ENCODE measurements at places on chromosomes 5 and 9. TPM values are rescaled to one million over a fixed set of nuclear protein-coding genes. Genes with fewer than 3 reads are reported as not detected.

GRCh38 chr5:80463269-80463668, 24.6 kb upstream of the FAM151B start:
- no peak for DNase-seq

The PCDHB16 gene
- 1.3 TPM for total RNA-seq

DNA sequence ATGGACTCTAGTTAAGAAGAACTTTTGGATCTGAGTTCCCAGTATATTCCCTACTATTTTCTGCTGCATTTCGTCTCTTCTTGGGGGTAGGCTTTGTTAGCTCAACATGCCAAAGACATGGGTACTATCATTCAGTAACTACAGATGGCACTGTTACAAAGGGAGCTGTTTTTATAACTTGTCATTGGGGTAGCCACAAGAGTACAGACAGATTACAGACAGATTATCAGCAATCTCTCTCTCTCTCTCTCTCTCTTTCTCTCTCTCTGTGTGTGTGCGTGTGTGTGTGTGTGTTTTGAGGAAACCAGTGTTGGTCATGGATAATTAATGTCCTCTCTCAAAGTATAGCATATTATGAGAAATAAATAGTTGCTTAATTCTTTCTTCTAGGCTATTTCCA, 116.1 kb downstream of the WDR70 start:
- no peak for DNase-seq

DNA sequence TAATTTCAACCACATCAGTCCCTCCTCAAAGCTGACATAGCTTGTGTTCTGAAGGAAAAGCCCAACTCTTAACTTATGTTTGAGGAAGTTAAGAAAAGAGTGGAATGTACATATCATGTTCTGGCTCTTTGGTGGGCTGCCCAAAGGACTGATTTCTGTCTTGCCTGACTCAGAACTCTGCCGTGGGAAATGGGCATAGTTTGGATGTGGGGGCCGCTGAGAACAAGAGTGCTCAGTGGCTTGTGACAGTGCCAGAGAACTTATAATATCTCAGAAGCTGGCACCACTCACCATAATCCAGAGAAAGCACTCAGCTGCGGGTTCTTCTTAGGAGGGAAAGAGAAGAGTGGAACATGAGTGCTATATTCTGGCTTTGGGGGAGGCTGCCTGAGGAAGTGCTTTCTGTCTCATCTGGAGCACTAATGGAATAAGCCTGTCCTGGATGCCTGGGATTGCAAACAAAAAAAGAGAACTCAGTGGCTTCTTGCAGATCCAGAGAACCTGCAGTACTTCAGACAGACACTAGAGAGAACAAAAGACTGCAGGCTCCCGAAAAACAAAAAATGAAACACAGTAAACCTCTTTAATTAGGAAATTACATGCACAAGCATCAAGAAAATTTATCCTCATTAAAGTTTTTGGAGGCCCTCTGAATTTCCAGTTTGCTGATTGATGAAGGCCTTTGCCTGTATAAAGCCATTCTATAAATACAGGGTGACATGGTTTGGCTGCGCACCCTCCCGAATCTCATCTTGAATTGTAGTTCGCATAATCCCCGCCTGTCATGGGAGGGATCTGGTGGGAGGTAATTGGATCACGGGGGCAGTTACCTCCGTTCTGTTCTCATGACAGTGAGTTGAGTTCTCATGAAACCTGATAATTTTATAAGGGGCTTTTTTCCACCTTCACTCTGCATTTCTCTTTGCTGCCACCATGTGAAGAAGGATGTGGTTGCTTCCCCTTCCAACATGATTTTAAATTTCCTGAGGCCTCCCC, 207.0 kb downstream of the DMAC1 start:
- no peak for DNase-seq

DNA sequence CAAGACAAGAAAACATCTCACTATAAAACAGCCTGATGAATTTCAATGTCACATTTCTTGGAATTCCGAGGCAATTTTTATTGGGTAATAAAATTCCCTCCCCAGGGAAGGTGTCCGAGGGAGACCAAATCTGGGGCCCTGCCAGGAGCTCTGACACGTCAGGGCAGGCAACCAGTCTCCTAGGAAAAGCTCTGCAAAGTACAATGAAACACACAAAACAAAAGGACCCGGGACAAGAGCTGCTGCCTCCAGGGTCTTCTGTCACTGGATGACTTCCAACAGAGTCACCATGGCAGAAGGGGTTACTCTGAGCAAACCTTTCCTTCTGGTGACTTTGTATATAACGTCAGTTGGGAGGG, 50.8 kb downstream of the SAXO1 start:
- no peak for DNase-seq

GRCh38 chr5:126988021-126988569, 42.3 kb downstream of the MARCHF3 start:
- no peak for DNase-seq

DNA sequence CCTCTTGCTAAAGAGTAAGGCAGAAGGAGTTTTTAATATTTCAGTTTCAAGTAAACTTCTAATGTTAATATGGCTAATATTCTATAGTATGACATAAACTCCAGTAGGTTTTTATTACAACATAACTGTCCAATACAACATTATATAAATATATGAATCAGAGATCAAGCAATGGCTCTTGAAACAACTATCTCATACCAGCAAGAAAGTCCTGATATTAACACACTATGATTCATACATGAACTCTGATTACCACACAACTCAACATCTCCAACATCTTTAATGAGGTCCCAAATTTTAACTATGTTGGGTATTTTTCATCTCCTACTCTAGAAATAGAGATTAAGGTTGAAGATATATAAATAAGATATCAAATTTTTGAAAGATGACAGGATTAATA, 878.3 kb downstream of the TLE1 start:
- DNase-seq: no peak

DNA sequence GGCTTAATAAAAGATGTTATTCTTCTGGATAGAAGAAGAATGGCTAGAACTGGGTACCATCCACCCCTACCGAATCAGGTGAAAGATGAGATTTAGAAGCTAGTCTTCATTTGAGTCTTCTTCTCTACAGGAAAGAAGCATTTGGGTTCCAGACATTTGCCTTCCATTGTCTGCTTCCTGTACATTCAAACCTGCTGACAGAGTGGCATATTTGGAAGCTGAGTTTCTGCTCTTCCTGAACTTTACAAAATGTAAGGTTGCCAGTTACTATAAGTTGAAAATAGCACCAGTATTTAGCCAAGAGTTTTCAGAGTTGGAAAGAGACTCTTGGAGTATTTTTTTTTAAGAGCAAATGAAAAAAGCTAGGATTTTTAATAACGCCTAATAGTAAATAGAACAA, 525.4 kb upstream of the TLE4 start:
- no peak for DNase-seq

The MEIKIN gene
- total RNA-seq: not detected

- DNase-seq: no peak
These were observed 101.6 kb downstream of the GRIA1 start for GRCh38 chr5:153592081-153592480.

DNA sequence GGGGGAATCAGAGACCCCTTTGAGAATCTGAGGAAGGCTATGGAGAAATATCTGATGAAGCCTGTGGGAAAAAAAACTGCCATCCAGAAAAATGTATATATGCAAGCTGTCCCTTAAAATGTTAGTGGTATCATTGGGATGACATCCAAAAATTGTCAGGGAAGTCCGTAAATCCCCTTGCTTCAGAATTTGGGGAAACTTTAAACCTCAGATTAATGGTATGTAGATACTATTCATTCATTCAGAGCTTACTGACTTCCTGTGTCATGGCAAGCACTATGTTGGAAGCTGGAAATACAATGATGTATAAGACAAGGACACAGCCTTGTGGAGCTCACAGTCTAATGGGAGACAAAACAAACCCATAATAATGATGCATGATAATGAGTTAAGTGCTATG, 10.9 kb upstream of the MOB3B start:
- DNase-seq: no peak

- no peak for DNase-seq
These were observed 518 bp downstream of the SPRY4 start for GRCh38 chr5:142324136-142324870.

- peak; percentile 37 for DNase-seq
These were observed 80.4 kb upstream of the ADAMTSL1 start for GRCh38 chr9:18393340-18394130.

All from G401 (cell line).